Omental fat pad (tissue), 4 donors: ENCODE measurements at places on chromosomes 13 and 19. TPM values are rescaled to one million over a fixed set of nuclear protein-coding genes. Genes with fewer than 3 reads are reported as not detected.

DNA sequence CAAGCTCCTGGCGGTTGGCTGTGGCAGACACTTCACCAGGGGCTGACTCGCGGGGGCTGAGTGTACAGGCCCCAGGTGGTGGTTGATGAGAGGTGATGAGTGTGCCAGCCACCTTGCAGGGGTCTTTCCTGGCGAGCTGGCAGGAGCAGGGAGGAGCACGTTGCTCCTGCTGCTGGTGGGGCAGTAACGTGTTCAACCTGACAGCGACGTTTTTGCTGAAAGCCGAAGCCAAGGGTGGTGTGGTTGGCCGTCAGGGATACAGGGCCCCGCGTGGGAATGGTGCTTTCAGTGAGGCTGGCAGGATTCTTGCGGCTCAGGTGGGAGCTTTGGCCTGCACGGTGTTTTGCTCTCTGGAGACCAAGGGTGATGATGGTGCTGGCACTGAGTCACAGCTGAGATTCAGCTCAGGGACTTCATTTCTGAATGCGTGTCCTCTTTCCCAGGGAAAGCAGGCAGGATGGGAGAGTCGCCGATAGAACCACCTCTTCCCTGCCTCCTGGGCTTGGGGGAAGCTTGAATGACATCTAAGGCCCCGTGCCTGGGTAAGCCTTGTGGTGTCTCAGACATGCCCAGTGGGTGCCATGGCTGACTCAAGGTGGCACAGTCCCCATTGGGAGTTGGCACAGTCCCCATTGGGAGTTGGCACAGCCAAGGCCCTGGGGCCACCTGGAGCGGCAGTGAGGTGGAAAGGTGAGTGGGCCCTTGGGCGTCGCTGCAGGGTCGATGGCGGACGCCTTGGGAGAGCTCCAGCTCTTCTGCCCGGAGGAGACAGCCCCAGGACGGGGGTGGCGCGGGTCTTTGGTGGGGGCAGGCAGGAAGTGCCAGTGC lies 8.8 kb downstream of the DAZAP1 start:
- no peak for DNase-seq

GRCh38 chr13:75764251-75764925 lies 128.3 kb downstream of the LMO7 start:
- no peak for DNase-seq

GJA3 gene
- total RNA-seq, result not detected

PRX gene
- total RNA-seq, result 6.1 TPM

DNA sequence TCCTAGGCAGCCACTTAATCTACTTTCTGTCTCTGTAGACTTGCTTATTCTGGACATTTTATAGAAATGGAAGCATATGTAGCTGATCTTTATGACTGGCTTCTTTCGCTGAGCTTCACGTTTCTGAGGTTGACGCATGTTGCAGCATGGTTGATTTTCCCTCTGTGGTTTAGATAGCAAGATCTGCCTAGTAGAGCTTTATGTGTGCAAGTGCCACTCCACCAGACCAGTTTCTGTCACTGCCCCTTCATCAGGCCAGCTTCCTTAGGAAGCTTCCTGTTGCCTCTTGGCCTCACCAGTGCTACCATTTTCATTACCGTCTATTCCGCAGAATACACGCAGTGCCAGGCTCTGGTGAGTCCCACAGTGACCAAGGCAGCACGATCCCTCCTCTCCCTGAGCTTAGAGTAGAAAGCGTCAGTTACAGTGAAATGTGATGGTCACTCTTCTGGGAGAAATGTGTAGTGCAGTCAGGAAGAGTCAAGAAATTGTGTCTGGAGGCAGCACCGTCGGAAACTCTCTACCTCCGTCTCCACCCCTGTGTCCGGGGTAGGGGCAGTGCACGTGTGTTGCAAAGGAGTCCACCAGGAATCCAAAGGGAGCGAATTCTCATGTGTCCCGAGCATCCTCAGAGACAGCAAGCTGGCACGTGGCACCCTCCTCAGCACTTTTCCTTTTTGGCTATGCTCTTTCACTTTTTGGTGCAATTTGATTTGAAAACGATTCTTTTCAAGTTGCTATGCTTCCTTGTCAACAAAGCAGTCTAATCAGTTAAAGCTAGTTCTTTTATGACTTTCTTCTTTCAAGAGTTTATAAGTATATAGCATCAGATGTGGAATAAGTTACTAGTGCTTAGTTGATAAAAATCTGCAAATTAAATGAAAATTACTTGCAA lies 45.4 kb upstream of the GPR183 start:
- DNase-seq, result no peak

DNA sequence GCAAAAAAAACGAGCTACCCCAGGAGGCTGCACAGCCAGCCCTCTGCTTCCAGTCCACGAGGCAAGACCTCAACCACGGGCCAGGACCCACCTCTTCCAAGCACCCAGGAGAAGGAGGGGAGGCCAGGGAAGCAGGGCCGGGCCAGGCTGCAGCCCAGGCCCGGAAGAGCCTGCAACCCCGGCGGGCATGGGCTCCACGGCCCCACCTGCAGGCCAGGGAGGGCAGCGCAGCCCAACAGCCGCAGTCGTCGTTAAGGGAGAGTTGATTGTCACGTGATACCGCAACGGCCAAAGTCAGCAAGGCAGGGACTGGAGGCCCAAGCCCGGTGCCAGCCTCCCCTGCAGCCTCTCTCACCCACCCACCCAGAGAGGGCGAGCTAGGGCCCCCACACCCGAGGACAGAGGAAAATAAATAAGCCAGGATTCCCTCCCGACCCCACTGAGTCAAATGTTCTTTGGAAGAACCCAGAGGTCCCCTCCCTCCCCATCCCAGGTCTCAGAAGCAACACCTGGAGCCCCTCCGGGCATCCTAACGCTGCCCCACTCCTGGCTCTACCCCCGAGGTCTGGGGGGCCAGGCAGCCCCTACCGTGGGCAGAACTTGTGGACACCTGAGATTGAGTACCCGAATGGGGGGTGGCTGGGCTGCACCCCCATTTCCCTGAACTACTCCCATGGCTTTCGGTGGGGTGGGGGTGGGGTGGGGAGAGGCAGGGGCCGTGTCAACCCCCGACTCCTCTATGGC lies 5.2 kb upstream of the REXO1 start:
- peak; percentile 66 for DNase-seq

DNA sequence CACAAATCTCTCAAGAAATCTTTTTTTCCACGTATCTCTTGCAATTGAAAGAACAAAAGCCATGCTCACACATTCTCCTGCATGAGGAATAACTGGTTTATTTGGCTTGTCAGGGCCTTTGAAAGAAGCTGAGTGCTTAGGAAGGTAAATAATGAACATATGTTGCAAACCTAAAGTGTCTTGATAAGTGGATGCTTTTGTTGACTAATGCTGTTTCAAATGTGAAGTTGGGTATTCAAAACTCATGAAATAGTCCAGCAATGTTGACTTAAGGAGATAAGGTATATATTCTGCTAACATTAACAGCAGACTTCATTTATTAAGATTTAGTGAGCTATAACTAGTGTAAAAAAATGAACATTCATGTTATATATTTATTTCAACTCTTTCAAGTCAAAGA lies 1792.7 kb upstream of the MIR17HG start:
- no peak for DNase-seq

DNA sequence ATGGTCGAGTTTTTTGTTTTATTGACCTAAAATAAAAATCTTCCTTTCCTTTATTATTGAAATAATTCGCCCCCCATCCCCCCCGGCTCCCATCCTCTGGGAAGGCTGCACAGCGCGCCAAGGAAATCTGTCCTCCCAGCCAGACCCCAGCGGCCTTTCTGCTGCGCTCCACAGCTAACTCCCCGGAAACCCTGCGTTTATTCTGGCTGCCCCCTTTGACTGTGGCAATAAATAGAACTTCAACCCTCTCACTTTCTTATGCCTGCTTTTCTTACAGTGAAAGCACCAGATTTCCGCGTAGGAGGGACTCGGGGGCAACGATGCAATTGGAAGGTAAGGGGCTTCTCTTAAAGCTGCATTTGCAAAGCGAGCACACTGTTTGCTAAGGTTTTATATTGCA lies 9.7 kb upstream of the C19orf12 start:
- no peak for DNase-seq

NRTN gene
- total RNA-seq, result not detected

LILRA2 gene
- total RNA-seq, result 9.5 TPM

GRCh38 chr13:65339241-65339640 lies 1890.9 kb downstream of the PCDH9 start:
- DNase-seq, result no peak

DNA sequence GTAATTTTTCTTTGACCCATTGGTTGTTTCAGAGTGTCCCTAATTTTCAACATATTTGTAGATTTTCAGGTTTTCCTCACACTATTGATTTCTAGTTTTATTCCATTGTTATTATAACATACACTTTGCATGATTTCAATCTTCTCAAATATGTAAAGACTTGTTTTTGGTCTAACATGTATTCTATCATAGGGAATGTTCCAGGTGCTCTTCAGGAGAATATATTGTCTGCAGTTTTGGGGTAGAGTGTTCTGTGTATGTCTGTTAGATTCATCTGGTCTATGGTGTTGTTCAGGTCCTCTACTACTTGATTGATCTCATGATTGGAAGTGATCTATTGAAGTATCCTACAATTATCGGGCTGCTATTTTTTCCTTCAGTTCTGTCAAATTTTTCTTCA lies 440.9 kb upstream of the MIR17HG start:
- DNase-seq, result no peak

- no peak for DNase-seq
These were observed 19.7 kb downstream of the ACOD1 start for GRCh38 chr13:76968041-76968440.

- no peak for DNase-seq
These were observed at the start of the genes COL4A1 and COL4A2 for GRCh38 chr13:110306960-110307766. TSS of gene COL4A1 (minus strand) at chr13:110307157. CDS start at chr13:110307027, 130 bp downstream. TSS of gene COL4A2 (plus strand) at chr13:110307284. CDS start at chr13:110307904, 620 bp downstream.

- DNase-seq, result no peak
These were observed 74.6 kb upstream of the NPAS1 start for GRCh38 chr19:46944918-46945628.

- no peak for DNase-seq
These were observed 117.3 kb downstream of the POSTN start for GRCh38 chr13:37481011-37481884.

- DNase-seq, result no peak
These were observed 38.3 kb downstream of the NDFIP2 start for GRCh38 chr13:79519255-79519654.

DNA sequence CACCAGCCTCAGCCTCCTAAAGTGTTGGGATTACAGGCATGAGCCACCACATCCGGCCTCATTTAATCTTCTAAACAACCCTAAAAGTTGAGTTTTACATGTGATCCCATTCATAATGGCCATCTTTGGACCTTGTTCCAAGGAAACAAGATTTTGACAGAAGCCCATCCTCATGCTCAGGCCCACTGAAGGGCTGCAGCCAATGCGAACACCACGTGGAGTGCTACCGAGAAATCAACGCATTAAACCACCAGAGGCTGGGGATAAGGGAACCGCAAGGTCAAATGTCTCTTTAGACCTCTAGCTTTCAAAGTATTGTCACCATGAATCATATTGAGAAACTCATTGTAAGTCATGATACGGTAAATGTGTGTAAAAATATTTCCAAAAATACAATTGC lies 49.4 kb upstream of the DOCK9 start:
- no peak for DNase-seq

GRCh38 chr13:49428041-49428763 lies 15.7 kb downstream of the CAB39L start:
- no peak for DNase-seq

DNA sequence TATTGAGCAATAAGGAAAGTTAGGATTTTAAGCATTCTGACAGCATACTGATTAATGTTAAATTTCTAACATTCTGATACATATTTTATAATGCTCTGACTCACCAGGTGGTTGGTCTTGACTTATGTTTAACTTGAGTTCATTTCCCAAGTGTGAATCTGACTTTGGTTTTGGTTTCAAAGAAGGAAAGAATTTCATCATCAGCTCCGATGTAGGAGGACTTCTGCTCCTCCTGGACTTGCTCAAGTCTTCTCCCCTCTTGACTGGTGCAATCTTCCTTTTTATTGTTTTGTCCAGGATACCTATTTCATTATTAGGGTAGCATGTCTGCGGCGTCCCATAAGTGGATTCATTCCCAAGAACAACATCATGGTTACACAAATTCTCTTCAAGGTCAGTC lies 141.3 kb downstream of the RNF17 start:
- no peak for DNase-seq

PROZ gene
- not detected for total RNA-seq

- no peak for DNase-seq
These were observed 22.6 kb upstream of the NCCRP1 start for GRCh38 chr19:39174142-39174541.

- no peak for DNase-seq
These were observed 423.4 kb downstream of the RFC3 start for GRCh38 chr13:34241332-34241731.

CCDC169 gene
- not detected for total RNA-seq

DNA sequence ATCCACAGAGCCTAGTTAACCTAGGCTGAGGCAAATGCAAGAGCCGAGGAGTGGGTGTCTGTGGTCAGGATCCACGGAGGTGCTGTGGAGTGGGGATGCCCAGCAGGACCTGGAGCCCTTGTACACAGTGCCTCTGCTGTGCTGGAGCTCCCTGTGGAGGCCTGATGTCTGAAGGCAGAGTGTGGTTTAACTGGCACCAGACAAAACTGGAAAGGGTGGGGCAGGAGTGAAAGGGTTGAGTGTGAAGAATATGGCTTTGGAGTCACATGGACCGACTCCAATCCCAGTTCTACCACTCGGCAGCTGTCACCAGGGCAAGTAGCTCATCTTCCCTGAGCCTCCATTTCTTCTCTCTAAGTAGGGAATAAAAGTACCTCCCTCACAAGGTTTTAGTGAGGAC lies 60.3 kb upstream of the GPR12 start:
- no peak for DNase-seq

- DNase-seq, result no peak
These were observed 617.7 kb upstream of the SLITRK1 start for GRCh38 chr13:84500016-84500415.

- DNase-seq, result no peak
These were observed 48.6 kb downstream of the SCEL start for GRCh38 chr13:77584106-77584505.

C1QTNF9 gene
- total RNA-seq, result not detected

DNA sequence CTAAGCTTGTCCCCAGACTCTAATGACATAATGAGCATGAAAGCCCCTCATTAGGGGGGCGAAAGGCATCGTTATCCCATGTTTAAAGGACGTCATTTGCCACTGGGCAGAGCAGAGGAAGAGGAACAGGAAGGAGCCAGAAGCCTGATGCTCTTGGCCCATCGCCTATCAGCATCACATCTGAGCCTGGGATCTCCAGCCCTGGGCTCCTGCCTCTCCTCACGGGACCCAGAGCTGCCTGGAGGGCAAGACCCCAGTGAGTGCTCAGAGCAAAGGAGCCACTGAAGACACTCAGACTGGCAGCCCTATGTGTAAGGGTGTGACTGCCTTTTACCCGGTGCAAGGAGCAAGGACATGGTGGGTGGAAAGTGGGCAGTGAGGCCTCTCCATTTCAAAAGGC lies 115.0 kb upstream of the ZNF507 start:
- DNase-seq, result no peak

GRCh38 chr19:40575326-40575725 lies 1.3 kb upstream of the SHKBP1 start:
- DNase-seq, result no peak

ZIC2 gene
- total RNA-seq, result not detected

GRCh38 chr13:73274147-73274546 lies 215.3 kb downstream of the KLF5 start:
- DNase-seq, result no peak

GRCh38 chr19:412356-413355 lies 3.7 kb upstream of the C2CD4C start:
- no peak for DNase-seq
